IMR-90 (cell line): ENCODE measurements at places on chromosomes 13 and 19. TPM values are rescaled to one million over a fixed set of nuclear protein-coding genes. Genes with fewer than 3 reads are reported as not detected.
A peak's percentile ranks its signal among the peaks of the same experiment; 100 is the strongest.

DNA sequence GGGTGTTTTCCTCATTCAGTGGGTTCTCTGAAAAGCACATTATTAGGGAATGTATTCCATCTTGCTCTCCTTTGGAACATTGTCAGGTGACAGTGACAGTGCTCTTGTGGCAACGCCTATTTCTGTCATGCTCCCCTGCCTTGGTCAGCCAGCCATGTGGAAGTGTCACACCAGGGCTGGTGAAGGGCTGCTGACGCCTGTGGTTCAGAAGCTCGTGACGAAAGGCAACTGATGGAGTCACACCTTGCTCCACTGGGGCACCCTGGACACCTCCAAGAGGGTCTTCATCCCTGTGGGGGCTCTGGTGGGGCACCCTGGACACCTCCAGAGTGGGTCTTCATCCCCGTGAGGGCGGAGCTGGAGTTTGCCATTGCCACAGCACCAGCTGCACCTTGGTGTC, 68.9 kb upstream of the GPR183 start:
- DNase-seq: no peak

DNA sequence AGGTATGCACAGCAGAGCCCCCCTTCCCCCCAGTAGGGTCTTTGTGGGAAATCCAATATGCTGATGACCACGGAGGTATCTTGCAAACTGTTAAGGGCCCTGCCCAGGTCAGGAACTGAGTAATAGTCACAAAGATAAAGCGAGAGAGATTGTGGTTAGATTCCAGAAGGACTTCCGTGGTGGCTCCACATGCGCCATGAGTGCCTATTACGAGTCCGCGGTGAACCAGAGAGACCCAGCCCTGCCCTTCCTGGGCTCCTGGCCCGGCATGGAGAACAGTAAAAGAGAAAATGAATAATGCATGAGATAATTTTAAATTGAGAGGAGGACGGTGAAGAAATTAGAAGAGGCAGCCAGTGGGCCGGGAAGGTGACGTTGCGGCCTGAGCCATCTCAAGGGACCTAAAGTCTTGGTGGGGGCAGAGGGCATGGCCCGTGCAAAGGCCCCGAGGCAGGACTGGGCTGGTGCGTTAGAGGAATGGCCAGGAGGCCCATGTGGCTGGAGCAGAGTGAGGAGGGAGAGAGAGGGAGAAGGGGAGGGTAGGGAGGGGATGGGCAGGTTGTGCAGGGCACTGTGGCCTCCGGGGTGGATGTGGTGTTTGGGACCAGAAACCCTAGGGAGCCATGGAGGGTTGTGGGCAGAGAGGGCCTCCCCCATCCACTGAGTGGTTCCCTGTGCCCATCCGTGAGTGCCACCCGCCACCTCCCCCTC, 46.6 kb upstream of the NFIC start:
- no peak for DNase-seq

- peak; percentile 19 for DNase-seq
Observed at GRCh38 chr19:42066075-42066754, 3.8 kb downstream of the GRIK5 start.

GRCh38 chr13:106570299-106570852, 2.4 kb upstream of the ARGLU1 start:
- peak; percentile 61 for DNase-seq

- DNase-seq: peak; percentile 95
Observed at GRCh38 chr19:3655402-3656072, 28.9 kb upstream of the CACTIN start.

DNA sequence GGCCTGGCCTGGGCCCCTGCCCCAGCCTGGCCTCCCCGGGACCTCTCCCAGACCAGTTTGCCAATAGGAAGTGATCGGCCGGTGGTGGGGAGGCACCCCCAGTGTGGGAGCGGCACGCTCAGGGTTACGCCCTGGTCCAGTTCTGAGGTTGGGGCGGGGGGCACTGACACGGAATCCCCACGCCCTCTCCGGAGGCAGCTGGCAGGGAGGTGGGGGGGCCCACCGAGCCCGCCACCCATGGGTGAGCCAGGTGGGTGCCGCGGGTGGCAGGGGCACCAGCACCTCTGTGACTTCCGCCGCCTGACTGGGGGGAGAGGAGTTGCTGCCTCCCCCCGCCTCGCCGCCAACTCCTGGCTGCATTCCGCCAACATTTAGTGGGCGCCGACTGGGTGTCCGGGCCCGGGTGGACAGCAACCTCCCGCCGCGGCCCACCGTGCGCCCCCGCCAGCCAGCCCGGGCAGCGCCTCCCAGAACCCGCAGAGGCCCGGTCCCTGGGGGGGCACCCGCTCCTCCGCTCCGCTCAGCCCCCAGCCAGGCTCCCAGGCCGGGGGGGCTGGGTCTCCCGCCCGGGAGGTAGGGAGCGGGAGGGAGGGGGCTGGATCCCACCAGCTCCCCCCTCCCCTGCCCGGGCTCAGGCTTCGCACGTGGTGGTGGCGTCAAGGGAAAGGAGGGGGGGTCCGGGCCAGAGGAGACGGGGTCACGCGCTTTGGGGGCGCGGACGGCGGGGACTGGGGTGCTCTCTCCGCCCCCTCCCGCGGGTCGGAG, 2.0 kb downstream of the ZBTB7A start:
- DNase-seq: no peak

GRCh38 chr13:86000546-86000945, 201.3 kb upstream of the SLITRK6 start:
- DNase-seq: no peak

GRCh38 chr13:108357228-108357627, 87.7 kb downstream of the TNFSF13B start:
- no peak for DNase-seq

DNA sequence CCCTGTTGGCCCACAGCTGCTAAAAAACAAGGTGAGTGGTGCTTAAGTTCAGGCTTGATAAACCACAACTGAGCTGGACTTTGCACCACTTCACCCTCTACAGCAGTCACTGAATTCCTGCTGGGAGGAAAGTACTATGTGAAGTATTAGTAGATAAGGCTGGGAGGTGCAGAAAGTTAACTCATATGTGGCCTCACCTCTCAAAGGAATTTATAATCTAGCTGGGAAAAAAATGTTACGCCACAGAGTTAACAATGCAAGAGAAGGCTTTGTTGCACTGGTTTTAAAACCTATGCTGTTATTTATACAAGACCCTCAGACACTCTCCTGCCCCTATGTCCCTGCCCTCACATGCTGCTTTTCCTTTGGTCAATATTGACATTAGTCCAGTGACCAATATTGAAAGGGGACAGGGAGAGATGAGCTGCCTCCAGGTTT, 60.9 kb downstream of the LIG4 start:
- DNase-seq: no peak

- DNase-seq: no peak
Observed at GRCh38 chr13:41494202-41494601, 36.9 kb downstream of the RGCC start.

DNA sequence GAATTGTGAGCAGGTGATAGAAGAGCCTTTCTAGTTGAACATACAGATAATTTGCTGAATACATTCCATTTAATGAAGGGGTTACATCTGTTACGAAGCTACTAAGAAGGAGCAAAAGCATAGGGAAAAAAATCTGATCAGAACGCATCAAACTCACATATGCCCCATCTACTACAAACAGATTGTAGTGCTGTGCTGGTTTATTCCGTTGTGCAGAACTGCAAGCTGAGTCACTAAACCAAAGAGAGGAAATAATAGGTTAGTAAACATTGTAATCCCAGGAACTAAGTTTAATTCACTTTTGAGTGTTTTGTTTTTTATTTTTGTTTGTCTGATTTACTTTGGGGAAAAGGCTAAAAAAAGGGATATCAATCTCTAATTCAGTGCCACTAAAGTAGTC, 136.3 kb downstream of the CDK8 start:
- DNase-seq: no peak

GRCh38 chr19:47110521-47111005, 3.0 kb downstream of the ZC3H4 start:
- DNase-seq: no peak

DNA sequence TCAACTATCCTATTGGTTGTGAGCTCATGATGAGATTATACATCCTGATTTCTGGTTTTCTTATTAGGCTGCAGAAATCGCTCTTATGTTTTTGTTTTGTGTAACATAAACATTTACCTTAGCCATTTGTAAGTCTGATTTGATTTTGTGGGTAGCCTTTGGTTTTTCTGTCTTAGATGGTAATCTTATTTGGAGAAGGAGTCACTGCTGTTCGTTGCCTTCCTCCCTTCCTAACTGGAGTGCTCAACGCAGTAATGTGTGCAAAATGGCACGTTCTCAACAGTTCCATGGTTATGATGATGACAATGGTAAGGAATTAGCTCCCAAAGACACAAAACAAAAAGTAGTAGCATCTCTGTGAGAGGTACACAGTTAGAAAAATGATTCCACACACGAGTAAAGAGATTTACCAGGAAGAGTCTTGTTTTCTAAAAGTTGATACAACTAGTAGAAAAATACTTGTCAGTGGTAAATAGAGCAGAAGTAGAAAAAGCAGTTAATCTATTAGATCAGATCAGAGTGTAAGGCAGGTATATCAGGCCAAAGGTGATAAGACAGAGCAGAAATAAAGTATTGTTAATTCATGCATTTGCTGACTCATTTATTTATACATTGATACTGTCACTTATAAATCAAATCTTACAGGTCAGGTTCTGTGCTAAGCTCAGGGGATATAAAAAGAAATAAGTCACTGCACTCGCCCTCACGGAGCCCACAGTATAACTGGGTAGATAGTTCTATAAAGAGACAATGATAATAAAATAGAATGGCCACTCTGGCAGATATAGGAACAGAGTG, 270.0 kb downstream of the NALCN start:
- DNase-seq: peak; percentile 19

DNA sequence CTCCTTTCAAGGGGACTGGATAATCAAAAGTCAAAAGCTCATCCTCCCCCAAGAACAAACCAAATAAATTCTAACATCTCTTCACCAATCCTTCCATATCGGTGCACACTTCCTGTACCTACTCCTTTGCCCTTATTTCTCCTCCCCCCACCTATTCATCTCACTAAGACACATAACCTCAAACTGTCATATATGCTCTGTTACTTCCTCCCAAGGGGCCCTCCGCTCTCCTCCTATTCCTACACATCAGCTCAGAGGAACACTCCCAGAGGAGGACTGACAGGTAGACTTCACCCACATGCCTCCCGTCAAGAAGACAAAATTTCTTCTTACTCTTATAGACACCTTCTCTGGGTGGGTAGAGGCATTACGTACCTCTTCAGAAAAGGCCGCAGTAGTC, 48.1 kb downstream of the ZNF93 start:
- no peak for DNase-seq

- DNase-seq: no peak
Observed at GRCh38 chr19:38251564-38252051, 4.6 kb downstream of the PPP1R14A start.

- no peak for DNase-seq
Observed at GRCh38 chr19:37007587-37008220, 70.5 kb upstream of the ZNF420 start.

DNA sequence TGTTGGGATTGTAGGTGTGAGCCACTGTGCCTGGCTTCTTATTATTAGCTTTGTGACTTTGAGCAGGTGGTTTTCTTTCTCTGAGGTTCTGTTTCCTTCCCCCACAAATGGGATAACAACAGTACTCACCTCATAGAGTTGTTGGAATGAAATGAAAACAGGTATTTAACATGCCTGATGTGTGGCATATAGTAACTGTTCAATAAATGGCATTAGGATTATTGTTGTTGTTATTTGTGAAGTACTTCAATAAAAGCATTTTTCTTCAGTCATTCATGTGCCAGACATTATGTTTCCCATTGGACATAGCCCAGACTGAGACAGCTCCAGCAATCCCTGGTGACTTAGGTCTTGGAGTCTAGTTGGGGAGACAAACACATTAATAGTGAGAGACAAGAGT, 1.5 kb downstream of the MEGF8 start:
- DNase-seq: no peak

DNA sequence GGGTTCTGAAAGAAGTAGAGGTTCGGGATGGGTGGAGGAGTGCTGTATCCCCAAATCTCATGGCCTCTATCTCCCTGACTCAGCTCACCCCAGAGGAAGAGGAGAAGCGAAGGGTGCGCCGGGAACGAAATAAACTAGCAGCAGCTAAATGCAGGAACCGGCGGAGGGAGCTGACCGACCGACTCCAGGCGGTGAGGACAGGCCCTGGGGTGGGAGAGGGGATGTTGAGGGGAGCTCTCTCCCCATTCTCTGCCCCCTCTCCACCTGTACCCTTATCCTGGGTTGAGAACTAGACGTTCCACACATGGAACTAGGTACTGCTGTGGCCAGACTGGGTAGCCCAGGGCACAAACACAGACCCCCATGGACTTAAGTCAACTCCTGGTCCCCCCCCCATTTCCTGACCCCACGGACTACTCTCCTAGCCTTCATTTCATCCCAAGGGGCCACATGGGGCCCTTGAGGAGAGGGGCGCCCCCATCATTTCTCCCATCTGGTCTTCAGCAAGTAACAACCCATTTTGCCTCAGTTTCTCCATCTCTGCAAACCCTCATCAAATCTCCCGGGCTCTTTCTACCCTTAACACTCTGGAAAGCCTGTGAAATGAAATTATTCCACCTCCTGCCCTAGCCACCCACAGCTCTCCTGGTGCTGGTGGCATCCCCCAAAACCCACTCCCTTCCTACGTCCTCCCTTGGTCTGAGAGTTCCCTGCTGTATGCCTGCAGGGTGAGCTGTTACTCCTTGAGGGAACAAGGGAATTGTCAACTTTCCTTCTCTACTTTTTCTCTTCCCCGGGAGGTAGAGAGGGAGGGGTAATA, 3.5 kb downstream of the FOSB start:
- no peak for DNase-seq

- peak; percentile 37 for DNase-seq
Observed at GRCh38 chr19:29771708-29772414, 39.9 kb upstream of the CCNE1 start.

DNA sequence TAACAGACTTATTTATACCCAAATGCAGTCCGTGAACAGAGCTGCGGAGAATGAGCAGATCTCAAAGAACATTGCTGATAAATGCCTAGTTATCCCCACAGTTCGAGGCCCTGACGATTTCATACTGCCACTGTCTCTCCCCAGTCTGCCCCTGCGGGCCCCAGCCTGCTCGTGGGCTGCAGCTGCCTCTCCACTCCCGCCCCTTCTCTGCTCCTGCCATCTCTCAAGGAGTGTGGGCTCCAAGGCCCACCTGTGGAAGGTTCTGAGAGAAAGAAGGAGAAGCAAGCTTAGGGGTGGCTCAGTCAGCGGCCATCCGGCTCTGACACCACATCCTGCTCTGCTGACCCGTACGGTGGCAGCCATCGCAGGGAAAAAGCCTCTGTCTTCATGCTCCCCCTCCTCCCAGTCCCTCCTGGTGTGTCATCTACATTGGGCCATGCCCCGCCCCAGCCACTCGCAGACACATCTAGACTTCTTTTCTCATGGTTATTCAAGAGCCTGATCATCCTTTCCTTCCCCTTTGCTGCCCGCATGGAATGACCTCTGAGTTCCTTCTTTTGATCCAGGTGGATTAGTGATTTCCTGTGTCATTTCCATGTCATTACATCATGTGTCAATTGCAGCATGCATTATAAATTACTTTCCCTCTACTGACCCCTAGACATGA, 52.0 kb downstream of the EPS15L1 start:
- no peak for DNase-seq

Gene GADD45B
- 28.1 and 30.1 TPM in 2 replicates for total RNA-seq

Gene PSG3
- total RNA-seq: not detected in 2 replicates

Gene OLFM2
- total RNA-seq: 2.2 and 2.7 TPM in 2 replicates

Gene ATP4B
- not detected in 2 replicates for total RNA-seq

Gene PRRG2
- under 0.01 and 0.54 TPM in 2 replicates for total RNA-seq

Gene ADGRE1
- total RNA-seq: not detected in 2 replicates

Gene CEACAM20
- not detected in 2 replicates for total RNA-seq

Gene ZNF546
- total RNA-seq: 5.8 and 6.5 TPM in 2 replicates

Gene ZNF446
- 3.9 and 4.8 TPM in 2 replicates for total RNA-seq
